ENCODE measurements at places on chromosomes 13 and 19. TPM values are rescaled to one million over a fixed set of nuclear protein-coding genes. Genes with fewer than 3 reads are reported as not detected.

CCDC8 gene
- not detected for total RNA-seq

RNF225 gene
- total RNA-seq = 0.55 TPM

KLK15 gene
- not detected for total RNA-seq

GPC5 gene
- total RNA-seq = not detected

ZNF229 gene
- total RNA-seq = 0.08 TPM

MRPS12 gene
- 15.4 TPM for total RNA-seq

SULT2A1 gene
- total RNA-seq = not detected

ZNF677 gene
- total RNA-seq = 6.4 TPM

CGB1 gene
- total RNA-seq = not detected

FFAR1 gene
- total RNA-seq = not detected

MAST1 gene
- 0.22 TPM for total RNA-seq

SUGP2 gene
- total RNA-seq = 106 TPM

All from CD4-positive, alpha-beta T cell (primary cell).